Naive thymus-derived CD4-positive, alpha-beta T cell (primary cell): ENCODE measurements at places on chromosomes 5 and 9.

DNA sequence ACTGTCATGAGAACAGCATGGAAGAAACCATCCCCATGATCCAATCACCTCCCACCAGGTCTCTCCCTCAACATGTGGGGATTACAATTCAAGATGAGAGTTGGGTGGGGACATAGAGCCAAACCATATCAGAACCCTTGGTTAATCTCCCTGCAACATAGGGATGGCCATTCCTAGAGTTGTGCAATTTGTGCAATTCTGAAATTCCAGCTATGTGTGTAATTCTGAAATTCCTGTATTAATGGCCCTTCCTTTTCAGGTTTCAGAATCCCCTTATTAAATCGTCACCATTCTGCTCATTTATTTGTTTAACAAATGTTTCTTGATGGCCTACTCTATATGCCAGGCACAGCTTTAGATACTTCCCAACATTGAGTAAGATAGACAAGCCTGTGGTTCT lies 282.6 kb downstream of the SMARCA2 start:
- DNase-seq = no peak

- DNase-seq = no peak
Observed at GRCh38 chr9:130421802-130422276, 22.9 kb upstream of the ASS1 start.

DNA sequence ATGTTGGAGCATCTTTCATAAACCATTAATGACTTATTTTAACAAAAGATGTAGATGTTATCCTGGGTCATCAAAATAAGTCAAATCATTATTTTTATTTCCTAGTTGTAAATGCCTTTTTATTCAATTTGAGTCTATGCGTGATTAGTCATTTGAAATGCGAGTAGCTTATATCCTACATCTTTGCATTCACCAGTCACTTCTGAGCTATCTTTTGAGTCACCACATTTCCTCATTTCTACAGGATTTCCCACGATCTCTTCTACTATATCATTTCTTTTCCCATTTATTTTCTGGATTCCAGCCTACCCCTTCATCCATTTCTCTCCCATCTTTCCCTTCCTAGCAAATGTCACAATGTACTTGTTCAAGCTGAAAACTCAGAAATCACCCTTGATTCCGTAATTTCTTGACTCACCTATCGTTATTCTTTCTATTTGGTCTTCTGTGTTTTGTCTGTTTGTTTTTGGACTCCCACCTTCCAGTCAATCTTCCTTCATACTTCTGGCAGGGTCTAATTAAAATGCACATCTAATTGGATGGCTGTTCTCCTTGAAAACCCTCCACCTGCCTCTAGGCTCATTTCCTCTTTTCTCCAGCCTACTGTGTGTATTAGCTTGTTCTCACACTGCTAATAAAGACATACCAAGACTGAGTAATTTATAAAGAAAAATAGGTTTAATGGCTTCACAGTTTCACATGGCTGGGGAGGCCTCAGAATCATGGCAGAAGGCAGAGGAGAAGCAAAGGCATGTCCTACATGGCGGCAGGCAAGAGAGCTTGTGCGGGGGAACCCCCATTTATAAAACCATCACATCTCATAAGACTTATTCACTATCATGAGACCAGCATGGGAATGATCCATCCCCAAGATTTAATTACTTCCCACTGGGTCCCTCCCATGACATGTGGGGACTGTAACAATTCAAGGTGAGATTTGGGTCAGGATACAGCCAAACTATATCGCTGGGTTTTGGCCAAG lies 112.4 kb downstream of the MEF2C start:
- DNase-seq = no peak

GRCh38 chr5:173720953-173721600 lies 104.6 kb upstream of the BOD1 start:
- no peak for DNase-seq

DNA sequence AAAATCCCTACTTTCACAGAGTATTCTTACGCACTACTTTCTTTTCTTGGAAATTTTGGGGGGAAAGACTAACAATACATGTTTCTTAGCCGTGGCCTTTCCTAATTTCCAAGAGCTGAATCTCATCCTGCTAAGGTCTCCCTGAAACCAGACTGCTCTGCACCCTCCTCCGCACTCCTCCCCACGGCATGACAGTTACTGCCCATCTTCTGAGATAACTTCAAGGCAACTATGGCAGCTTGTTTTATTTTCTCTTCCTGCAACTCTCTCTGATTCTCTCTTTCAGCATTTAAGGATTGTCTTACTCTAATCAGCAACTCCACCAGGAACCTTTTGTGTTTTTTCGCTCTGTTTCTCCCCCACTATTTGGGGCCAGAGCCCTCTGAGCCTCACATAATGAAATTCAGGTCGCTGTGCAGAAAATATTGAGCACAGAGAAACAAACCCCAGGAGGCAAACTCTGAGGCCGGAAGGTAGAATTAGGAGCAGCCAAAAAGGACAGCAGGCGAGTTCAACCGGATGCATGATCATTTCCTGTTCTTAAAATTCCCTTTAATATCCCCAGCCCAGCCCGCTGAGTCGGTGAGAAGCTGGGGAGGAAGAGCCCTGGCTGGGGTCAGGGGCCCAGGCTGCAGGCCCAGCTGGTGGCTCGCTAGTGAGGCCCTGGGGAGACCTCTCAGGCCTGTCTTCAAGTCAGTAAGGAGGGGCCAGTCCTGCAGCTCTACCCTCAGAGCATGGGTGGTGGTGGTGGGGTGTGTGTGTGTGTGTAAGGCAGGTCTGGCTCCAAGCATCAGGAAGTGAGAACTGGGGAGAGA lies 213.6 kb upstream of the S1PR3 start:
- no peak for DNase-seq

DNA sequence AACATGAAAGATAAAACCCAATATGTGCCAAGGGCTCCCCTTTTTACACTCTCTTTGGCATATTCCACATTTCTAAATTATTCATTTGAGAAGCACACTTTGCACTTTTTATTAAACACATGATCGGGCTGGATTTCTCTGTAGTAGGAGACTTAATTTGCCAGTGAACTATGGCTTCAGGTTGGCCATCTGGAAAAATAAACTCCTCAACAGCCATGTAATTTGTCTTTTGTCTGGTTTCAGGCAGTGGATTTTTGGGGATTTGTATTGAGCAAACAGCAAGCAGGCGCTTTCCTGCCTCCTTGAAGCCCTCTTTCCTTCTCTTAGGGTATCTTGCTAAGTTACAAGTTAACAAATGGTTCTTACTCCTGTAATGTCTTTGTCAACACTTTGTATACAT lies 73.0 kb upstream of the DMRTA1 start:
- DNase-seq = no peak

DNA sequence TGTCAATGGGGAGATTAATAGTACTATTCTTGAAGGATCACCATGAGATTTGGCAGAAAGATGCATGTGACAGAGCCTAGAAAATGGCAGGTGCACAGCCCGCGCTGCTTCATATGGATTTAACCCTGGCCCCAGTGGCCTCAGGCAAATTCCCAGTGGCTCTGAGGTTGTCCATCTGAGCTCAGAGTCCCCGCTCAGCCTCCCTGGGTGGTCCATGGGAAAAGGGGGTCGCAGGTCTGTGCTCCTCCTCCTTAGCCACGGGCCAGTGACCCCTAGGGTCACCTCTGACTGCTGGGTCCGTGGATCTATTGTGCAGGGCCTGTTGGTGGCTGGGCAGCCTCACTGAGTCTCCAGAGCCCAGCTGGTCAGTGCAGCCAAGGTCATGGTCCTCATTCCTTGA lies 93.3 kb upstream of the BOD1 start:
- no peak for DNase-seq

GRCh38 chr5:137144656-137145055 lies 354.5 kb downstream of the SPOCK1 start:
- DNase-seq = no peak

- DNase-seq = no peak
Observed at GRCh38 chr5:44952376-44952775, 143.6 kb downstream of the MRPS30 start.

DNA sequence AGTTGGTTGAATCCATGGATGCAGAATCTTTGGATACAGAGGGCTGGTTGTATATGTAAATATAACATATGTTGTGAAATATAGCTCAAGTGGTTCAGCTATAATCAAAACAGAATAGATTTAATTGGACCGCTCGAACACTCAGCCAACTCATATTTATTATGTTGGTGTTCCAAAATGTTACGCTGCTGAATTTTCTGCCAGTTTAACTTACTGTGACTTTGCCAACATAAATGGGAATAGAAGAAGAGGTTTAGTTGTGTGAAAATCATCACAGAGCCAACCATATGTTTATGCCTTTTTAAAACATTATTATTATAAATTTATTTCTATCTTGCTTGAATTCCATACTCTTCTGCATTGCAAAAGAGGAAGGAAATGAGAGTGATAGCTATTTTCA lies 178.2 kb upstream of the FBXL7 start:
- DNase-seq = no peak

- no peak for DNase-seq
Observed at GRCh38 chr5:6193310-6193709, 185.0 kb downstream of the MED10 start.

DNA sequence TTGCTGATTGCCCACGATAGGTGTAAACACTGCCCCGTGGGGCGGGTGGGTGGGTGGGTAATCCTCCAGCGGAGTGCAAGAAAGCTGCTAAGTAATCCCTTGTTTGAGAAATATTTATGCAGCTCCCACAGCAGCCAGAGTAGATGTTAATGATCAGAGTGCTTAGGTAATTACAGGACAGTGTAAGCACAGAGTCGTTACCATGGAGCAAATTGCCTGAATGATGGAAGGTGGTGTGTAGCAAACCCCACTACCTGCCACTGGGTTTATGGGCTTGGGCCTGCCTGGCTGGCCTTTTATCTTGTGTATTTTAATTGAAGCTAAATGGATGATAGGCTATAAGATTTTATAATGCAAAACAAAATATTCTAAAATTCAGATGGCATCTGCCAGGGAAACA lies 110.0 kb downstream of the COL5A1 start:
- no peak for DNase-seq

DNA sequence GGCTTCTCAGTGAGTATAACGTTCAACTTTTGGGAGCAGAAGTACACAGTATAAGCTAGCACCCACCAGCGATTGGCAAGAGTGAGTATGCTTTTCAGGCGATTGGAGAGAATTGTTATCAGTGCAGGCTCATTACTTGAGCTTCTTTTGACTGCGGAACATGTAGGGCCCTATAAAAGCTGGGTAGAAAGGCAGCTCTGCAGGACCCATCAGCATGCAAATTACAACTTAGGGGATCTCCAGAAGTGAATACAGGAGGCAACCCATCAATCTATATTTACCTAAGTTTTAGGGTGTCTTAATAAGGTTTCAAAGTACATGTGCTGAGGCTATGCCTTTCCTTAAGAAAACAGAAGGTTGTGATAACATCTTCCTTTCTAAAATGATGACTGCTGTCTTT lies 225.0 kb downstream of the MLLT3 start:
- DNase-seq = no peak

DNA sequence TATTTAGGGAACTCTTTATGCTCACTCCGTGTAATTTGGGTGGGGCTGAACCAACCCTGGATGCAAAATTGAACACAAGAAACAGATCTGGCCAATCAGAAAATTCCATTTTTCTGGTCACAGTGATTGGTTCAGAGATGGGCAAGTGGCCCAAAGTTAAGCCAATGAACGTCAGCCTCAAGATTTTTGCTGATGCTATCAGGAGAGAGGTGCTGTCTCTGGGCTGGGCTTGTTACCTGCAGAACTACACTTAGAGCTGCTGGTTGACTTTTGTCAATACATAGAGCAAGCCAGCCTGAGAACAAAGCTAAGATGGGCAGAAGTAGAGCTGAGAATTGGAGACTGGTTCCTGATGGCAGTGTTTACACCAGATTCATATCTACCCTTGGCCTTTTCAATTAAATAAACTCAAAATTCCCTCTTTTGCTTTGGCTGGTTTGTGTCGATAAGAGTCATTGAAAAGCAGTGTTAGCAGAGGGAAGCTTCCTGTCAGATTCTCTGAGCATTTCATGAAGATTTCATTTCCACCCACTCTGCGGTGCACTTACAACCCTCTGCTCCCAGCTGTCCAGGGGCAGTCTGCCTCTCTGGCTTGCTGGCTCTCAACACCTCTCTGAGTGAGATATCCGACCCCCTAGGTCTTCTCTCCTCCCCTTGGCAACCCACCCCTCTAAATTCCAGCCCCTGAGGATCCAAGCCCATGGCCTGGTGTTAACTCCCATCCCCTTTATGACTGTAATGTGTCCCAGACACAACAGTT lies 64.5 kb upstream of the PPARGC1B start:
- DNase-seq = no peak

DNA sequence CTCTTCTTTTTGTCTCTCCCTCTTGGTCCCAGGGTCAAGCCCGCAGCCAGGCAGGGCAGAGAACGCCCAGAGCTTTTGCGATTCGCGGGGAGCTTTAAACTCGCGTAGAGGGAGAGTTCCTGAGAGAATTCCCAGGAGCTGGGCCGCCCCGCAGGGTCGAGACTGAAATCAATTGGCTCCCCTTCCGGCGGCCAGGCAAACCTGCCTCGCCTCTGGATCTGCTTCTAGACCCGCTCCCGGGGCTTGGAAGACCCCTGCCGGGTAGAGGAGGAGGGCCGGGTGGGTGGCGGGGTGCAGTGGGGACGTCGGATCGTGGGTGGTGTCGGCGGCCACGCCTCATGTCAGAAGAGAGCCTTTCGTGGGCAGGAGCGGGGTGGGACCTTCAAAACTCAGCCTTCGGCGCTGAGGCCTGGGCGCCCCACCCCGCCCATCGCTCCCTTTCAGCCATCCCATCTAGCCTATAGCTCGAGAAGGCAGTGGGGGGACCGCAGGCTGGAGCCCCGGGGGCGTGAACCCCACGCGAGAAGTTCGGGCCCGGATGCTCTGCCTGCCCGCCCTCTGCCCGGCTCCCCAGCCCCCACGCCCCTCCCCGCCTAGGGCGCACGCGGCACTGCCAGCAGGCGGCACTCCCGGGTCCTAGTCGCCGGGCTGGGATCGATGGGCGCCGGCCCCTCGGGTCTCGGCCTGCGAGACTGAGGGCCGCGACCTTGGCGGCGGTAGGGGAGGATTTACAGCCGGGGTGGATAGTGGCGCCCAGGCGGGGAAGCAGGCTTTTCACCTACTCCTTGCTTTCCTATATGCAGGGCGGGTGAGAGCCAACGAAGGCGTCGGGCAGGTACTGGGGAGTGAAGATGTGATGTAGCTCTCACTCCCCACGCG lies 6.1 kb downstream of the PRDM6 start:
- DNase-seq = no peak

- DNase-seq = no peak
Observed at GRCh38 chr9:32344551-32345182, 39.8 kb upstream of the ACO1 start.

GRCh38 chr5:32474209-32474854 lies 29.8 kb upstream of the ZFR start:
- no peak for DNase-seq

GRCh38 chr5:145585443-145586148 lies 249.5 kb downstream of the PRELID2 start:
- no peak for DNase-seq

DNA sequence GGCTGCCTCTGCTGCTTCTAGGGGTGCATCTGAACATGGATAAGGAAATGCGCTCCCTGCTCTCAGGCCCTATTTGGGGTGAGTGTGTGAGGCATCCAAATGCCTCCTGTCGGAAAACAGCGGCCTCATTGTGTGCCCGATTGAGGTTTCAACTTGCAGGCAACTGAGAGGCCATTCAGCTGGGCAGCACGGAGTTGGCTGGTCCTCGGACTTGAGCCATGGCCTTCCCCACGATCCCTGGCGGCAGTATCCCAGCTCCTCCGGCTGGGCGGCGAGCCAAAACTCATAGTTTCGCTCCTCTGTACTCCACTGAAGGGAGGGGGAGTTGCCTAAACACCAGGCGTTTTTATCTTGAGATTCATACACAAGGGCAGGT lies 597.3 kb upstream of the SGCD start:
- no peak for DNase-seq

- DNase-seq = no peak
Observed at GRCh38 chr5:19660679-19661078, 327.3 kb downstream of the CDH18 start.
